Left hindlimb (tissue), 1 donor: ENCODE measurements at places on chromosomes 11 and 22.

DNA sequence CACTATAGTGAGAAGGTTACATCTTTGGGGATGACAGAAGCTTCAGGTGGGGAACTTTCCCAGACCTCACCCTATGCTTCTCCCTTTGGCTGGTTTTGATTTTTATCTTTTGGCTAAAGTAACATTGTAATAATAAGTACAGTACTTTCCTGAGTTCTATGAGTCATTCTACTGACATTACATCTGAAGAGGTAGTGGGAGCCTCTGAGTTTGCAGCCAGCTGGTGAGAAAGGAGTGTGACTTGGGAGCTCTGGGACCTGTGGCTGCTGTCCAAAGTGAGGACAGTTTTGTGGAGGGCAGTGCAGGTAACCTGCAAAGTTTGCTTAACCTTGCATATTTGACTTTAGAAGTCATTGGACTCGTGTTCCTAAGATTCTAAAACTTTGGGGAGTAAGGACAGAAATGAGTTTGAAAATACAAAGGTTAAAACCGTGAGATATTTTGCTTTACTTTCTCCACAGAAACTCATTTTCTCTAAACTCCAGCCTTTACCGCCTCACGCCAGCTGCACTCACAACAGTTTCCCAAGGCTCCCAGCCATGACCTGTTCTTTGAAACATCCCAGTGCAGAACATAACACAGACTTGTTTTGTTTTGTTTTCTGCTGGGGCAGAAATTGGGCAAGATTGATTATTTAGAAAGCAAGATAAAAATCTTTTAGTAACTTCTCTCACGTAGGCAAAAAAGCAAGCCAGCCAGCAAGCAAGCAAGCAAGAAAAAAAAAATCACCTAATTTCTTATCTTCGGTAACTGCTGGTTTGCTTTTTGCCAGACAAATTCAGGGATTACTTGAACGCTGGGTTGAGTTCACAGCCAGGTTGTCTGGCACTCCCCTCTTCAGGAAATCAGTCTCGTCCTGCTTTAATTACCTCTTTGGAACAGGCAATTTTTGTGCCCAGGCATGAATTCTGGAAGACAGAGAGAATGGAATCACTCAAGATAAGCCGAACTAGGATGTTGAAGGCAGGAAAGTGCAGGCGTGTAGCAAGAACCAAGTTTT lies 478.3 kb upstream of the ISX start:
- no peak for DNase-seq

- DNase-seq: peak; percentile 82
Observed at GRCh38 chr11:64887757-64888405, 9.5 kb upstream of the EHD1 start.

DNA sequence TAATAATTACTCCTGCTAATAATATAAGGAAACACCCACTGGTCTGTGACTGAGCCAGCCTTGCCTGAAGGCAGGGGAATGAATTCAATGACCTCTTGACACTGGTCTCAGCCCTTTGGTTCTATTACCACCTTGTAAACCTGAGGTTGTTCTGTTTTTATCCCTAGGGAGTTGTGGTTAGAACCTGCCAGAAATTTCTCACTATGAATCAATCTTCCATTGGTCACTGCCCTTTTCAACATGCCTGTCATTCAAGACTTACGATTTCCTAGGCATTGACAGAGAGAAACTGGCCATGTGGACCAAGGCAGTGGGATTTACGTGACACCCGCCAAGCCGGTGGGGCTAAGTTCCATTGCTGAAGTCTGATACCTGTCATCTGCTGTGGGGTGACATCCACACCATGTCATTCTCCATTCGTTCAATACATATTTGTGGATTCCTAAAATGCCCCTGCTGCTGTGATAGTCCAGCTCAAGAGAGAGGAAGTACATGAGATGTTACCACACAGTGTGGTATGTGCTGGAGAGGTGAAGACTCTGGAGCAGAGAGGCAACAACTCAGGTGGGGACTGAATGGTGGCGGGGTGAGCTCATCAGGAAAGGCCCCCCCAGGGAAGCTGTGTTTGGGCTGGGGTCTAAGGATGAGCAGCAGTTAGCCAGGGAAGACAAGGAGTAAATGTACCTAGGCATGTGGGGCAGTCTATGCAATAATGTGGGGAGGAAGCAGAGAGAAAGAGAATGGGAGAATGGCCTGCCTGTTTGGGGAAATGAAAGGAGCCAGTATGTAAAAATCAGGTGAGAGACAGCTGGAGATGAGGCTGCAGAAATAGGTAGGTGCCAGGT lies 15.2 kb upstream of the EHF start:
- no peak for DNase-seq

DNA sequence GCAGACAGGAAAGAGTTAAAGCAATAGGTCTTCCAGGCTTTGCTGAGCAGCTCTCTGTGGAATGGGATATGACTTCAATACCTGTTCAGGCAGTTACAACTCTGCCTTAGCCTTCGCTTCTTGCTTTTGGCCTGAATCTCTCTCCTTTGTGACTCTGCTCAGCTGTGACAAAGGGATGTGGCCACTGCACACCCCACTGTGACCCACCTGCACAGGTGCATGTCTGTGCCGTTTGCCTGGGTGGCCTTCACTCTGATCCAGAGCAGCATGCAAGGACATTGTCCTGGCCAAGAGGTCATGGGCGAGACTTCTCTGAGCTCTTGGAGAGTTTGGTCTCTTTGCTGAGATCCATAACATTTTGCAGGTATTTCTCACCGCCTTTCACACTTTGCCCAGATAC lies 891.3 kb downstream of the BRD1 start:
- DNase-seq: no peak

GRCh38 chr11:86066657-86067008 lies 2.3 kb downstream of the PICALM start:
- no peak for DNase-seq

DNA sequence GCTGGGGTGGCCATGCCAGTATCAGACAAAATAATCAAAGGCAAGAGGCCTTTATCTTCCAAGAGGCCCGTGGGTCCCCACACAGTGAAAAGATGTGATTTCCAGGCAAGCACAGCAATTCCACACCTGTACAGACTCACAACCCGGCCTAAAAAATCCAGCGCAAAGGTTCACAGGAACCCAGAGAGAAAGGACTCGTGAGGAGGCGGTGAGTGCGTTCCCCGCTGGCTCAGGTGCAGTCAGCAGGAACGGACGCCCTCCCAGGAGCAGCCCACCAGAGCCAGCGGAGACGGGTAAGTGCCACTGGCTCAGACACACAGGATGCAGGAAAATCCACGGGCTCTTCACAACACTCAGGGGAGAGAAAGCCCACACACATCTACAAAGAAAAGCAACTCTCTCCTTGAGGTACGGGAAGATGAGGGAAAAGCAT lies 4.4 kb downstream of the TOLLIP start:
- peak; percentile 3 for DNase-seq

DNA sequence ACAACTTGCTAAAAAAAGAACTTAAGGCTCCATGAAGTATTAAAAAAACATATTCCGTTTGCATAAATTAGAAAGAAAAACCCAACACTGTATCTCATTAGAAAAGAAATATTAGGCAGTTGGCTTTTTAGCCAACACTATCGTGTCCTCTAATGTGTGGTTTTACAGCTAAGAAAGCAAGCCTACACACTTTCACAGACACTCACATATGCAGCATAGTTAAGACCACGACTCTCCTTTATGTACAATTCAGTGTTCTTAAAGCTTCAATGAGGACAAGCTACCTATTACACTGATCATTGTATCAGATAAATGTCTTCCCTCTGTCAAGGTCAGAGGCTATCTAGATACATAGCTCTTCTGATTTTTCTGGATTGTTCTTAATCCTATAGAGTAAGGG lies 80.1 kb downstream of the PICALM start:
- no peak for DNase-seq

GRCh38 chr22:49996518-49997250 lies 15.9 kb downstream of the IL17REL start:
- DNase-seq: no peak

- no peak for DNase-seq
Observed at GRCh38 chr11:132933703-132934102, 598.6 kb downstream of the OPCML start.

GRCh38 chr11:2691991-2692875 lies 7.6 kb downstream of the KCNQ1OT1 start:
- DNase-seq: peak; percentile 20

- DNase-seq: no peak
Observed at GRCh38 chr22:26566994-26567393, 22.9 kb downstream of the TPST2 start.

GRCh38 chr22:39514373-39514973 lies 5.9 kb upstream of the ATF4 start:
- no peak for DNase-seq

- no peak for DNase-seq
Observed at GRCh38 chr11:125578783-125579182, 9.5 kb downstream of the EI24 start.

DNA sequence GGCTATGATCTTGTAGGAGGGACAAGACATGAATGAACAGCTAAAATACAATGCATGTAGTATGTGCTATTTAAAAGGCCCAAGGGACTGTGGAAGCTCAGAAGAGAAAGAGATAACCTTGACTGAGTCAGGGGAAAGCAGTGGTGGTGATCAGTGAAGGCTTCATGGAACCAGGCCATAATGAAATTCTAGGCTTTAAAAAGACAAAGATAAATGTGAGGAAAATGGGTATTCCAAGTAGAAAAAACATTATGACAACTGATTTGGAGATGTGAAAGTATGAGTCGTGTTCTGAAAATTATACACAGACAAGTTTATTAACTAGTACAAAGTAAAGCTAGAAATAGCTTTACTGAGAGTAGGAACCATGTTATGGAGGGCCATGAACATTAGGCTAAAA lies 189.8 kb downstream of the SOX6 start:
- no peak for DNase-seq

- peak; percentile 80 for DNase-seq
Observed at GRCh38 chr11:8917157-8917825, 6.3 kb downstream of the AKIP1 start.

- DNase-seq: no peak
Observed at GRCh38 chr11:43737201-43737590, 56.7 kb downstream of the HSD17B12 start.

GRCh38 chr11:119832202-119832935 lies 103.4 kb upstream of the NECTIN1 start:
- DNase-seq: peak; percentile 62

DNA sequence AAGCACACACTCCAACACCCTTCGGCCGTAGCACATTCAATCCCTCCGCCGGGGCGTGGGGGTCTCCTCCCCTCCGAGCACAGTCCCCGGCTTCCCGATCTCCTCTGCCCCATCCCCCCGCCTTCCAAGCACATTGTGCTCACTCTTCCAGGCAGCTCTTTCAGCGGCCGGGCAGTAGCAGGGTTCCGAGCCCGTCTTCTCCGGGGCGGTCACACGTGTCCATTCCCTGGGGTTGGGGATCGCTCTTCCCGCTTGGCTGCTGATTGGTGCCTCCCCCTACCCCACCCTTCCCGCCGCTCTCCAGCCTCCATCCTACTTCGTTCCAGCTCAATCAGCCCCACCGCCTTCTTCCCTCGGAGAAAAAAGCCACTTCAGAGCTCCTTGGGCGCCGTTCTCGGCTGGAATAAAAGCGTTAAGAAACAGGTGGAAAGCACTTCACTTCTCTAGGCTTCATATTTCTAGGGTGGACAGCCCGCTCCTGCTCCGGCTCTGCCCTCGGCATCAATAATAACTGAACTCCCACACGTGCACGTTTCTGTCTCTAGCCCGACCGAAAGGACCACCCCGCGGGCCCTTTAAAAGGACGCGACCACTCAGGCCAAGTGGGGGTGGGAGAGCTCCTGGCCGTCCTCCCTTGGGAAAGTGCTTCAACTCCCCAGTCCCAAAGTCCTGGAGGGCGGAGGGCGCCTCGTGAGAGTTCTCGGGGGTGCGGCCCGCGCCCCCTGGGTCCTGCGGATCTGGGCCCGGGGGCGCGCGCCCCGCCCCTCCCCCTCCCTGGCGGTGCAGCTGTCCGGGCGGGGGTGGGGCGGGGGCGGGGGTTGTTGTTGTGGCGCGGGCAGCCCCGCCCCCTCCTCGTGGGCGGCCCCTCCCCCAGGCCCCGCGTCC lies 464 bp upstream of the CECR2 start:
- peak; percentile 77 for DNase-seq

DNA sequence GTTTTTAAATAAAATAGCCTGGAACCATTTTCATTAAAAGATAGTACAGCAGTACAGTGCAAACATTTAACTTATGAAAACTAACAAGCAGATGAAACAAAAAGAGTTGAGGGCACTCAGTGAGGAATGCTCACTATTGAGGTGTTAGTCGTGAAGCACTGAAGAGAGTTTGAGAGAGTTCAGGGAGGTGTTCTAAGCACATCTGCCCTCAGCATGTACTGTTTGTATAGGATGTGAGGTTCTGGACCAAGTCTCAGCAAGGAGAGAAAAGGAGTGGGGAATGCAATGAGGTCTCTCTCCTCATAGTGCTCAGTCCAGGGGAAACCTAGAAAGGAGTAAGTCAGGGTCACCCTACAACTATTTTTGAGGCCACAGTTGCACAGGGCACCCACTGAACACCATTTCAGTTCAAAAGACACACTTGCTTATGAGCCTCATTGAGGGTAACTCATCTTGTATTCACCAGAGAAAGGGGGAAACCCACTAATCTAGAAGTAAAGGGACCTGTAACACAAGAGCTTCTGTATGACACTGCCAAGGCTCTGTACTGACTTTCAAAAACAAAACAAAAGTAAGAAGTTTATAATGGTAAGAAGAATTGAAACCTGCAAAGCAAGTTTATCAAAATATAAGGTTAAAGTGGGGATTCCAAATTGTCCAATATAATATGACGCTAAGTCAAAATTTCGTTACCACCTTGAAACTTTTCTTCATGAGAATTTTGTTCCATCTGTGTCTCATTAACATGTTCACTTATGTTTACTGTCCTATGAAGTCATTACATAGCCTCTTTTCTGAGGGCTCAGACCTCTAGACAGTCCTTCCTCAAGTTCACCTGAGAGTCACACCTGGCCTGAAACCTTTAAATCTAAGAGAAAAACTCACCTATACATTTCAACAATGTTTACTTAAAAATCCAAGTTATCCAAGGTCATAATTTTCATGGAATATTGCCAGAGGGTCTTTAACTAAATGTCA lies 275.3 kb downstream of the ETS1 start:
- DNase-seq: no peak

DNA sequence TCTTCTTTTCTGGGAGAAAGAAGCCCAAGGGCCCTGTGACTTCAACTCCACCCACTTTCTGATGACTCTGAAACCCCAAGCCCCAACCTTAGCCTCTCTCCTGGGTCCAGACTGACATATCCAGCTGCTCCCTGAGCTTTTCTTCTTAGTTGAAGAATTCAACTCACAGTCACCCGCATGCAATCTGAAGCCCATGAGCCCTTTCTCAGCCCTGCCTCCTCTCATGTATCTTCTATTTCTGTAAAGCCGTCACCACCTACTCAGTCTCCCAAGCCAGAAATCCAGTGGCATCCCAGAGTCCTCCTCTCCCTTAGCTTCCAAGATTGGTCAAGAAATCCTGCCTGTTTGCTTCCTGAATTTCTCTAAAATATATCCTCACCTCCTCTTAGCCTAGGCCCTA lies 7.1 kb upstream of the TMA7B start:
- no peak for DNase-seq

- peak; percentile 70 for DNase-seq
Observed at GRCh38 chr11:118870396-118871343, 13.0 kb upstream of the CXCR5 start.

- no peak for DNase-seq
Observed at GRCh38 chr11:75441804-75442132, 8.8 kb upstream of the KLHL35 start.

GRCh38 chr11:99489581-99489980 lies 468.8 kb downstream of the CNTN5 start:
- DNase-seq: no peak
